ENCODE measurements at places on chromosomes 11 and 22.

- DNase-seq, result no peak
Observed at GRCh38 chr11:17602105-17603001, 55.3 kb downstream of the OTOG start.

- DNase-seq, result no peak
Observed at GRCh38 chr11:109048098-109048497, 373.9 kb upstream of the C11orf87 start.

DNA sequence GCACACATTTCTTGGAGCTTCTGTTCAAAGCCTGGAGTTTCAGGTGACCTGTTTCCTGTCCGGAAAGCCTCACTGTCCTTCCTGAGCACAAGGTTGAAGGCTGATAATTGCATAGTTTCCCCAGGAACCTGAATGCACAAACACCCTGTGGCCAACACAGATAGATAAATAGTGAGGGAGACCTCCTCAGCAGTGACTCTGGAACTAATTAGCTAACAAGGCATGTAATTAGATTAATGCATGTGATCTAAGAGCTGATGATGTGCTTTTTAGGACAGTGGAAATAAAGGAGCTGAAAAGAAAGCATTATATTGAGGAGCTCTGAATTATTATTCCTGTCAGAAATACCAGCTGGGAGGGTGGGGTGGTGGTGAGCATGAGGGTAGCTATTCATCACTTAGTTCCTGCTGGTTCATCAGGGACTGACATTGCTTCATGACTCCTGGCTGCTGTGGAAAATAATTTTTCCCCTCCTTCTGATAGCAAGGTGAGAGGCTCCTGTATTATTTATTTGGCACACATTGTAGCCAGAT lies 101.1 kb downstream of the NELL1 start:
- no peak for DNase-seq

- DNase-seq, result no peak
Observed at GRCh38 chr11:88576741-88577140, 239.2 kb upstream of the CTSC start.

GRCh38 chr22:38758276-38758945 lies 2.6 kb upstream of the SUN2 start:
- DNase-seq, result peak; percentile 89

- no peak for DNase-seq
Observed at GRCh38 chr11:66956689-66957290, 1.4 kb downstream of the PC start.

DNA sequence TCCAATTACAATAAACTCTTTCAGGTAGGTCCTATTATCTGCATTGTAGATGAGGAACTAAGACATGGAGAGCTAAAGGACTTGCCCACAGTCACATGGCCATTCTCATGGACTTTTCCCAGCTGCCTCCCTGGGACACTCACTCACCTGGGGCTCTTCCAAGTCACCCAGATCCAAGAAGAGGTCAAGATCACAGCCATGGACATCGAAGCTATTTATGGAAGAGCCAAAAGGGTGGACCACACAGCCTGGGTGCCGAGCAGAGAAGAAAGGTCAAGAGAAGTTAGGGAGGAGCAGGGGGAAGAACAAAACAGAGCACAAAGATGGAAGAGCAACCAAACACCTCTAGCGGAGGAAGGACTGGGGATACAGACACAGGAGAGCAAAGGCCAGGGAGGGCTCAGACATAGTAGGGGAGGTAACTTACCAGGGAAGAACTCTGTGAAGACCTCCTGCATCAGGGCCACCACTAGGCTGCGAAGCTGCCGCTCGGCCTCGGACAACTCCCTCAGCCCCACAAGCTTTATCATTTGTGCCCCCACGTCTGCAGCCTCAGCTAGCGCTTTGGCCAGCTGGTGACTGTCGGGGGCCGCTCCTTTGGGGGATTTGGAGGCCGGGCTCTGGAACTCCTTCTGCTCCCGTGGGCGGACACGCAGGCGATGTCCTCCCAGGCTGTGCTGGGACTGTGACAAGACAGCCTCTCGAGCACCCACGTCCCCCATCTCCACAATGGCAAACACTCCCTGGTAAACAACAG lies 7.4 kb upstream of the EEF1G start:
- DNase-seq, result no peak
